A549 treated with CpdA at 1 μM for 4 hours (cell line): ENCODE measurements at places on chromosomes 12 and 14. TPM values are rescaled to one million over a fixed set of nuclear protein-coding genes. Genes with fewer than 3 reads are reported as not detected.

The OAS3 gene
- 23.3 to 29.8 TPM (median 28.1 TPM) in 5 replicates for total RNA-seq

The TAS2R31 gene
- 0.08 to 0.13 TPM in 2 of 5 replicates, not detected in the others for total RNA-seq

The SIX6 gene
- not detected in 5 replicates for total RNA-seq

The LBHD2 gene
- 0.17 TPM in 1 of 5 replicates, not detected in the others for total RNA-seq

The TRMT5 gene
- total RNA-seq = 13.3 to 19.2 TPM (median 14.6 TPM) in 5 replicates
